ENCODE measurements at places on chromosomes 7 and 10.

- DNase-seq: no peak
Observed at GRCh38 chr10:51010977-51011376, 63.3 kb upstream of the PRKG1 start.

DNA sequence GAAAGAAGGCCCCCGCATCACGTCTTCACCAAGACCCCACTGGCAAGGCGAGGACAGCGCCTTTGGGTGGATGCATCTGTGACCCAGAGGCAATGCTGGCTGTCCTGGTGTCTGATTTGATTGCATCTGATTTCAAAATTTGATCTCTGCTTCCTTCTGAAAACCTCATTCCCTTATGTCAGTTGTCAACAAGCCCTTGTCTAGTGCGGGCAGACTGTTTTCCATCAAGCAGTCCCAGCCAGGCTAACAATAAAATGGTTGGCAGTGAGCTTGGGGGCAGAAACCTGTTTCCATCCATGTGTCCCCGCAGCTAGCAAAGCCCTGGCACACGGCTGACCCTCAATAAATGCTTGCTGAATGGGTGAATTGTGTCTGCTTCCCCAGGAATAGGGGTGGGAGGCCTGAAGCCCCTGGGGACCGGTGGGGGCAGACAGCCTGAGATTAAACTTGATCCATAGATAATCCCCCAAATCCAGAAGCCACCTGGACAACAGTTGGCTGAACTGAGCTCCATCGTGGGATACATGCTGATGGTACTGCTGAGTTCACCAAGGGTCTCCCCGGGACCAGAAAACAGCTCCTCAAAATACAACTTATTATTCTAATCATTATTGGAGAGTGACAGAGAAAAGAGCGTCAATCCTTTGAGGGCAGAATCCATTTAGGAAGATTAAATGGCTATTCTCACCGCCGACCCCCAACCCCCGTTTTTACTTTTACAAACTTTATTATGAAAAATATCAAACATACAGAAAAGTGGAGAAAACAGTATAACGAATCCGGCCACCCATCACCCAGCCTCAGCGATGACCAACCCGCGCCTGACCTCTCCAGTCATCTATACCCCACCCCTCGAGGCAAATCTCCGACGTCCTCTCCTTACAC, 912 bp upstream of the DUSP5 start:
- no peak for DNase-seq

DNA sequence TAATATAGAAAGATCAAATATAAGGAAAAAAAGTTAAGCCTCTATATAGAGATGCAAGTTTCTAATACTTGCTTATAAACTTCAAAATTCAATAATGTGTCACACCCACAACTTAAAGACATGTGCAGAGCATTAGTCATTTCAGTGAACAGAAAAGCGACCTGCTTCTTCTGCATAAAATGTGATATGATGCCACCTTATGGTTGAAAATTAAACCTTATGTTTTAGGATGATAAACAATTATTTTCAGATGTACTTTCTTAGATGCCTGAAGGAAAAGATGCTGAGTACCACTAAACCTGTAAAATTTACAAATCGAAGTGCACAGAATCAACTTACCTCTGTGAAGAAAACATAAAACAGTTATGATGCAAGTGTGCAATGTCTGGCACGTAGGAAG, 96.0 kb downstream of the MTERF1 start:
- DNase-seq: no peak

DNA sequence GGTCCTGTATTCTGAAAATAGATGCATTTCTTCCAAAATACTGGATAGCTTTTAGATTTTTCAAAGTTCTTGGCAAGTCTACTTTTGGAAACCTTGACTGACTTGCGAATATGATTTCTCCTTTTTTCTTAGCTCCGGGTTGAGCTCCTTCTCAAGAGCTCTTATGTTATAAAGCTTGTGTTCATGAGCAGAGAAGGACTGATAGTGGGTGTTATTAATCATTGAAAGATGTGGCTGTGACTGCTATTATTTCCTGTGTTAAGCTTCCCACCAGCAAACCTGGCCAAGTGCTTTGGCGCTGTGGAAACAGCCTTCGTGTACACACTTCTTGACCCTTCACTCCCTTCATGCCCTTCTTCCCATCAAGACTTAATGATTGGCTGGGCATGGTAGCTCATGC, 98.2 kb downstream of the KIAA1217 start:
- no peak for DNase-seq

DNA sequence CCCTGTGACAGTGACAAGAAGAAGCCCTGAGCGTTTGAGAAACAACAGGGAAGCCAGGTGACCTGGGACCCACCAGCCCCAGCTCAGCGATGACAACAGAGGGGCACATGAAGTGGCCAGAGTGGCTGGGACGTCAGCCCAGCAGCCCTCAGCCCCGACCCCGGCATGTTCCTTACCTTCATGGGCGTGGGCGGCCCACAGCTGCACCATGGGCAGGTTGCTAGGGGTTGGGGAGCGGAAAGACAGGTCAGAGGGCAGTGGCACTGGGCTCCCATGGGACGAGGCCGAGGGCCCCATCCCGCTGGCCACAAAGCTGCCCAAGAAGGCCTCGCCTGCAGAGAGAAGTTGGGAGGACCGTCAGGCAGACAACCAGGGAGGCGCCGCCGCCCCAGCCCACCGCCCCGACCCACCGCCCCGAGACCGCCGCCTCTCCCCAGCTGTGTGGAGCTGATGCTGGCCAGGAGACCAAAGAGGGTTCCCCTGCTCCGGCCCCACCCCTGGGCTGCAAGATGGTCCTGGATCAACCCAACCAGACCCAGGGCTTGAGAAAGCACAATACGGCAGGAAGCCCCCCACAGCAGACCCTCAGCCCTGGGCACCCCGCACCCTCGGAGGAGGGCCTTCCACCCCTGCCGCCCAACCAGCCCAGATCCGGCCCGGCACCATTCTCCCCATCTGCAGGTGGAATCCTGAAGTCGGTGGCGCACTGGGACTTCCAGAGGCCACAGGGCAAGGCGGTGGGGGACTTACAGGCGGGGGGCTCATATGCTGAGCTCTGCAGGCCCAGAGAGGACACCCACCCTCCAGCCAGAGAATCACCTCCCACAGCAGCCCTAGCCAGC, 29.1 kb downstream of the TNRC18 start:
- DNase-seq: no peak

DNA sequence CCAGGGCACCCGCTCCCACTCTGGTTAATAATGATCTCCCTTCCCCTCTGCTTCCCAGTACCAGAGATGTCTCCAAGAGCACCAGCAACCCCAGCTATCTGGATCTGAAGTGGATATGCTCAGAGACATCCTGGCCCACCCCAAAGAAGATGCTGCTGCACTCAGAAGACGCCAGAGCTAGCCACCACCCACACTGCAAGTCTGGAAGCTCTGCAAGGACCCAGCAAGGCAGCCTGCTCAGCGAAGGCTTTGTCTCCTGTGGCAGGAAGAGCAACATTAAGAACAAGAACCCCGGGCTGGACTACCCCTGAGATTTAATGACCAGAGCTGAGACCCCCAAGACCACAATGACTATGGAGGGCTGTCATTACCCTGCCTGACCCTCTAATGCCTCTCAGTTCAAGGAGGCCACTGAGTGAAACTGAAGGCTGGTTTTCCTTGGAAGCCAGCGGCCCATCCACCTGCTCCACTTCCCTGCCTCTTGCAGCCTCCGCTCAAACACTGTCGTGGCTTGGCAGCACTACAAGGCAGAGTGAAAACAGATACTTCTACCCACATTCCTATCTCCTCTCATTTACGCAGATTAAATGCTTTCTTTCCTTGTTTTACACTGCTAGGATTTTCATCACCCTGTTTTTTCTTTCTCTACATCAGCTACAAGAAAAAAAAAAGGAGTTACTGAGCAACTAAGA, 202.2 kb downstream of the SNX10 start:
- DNase-seq: no peak

DNA sequence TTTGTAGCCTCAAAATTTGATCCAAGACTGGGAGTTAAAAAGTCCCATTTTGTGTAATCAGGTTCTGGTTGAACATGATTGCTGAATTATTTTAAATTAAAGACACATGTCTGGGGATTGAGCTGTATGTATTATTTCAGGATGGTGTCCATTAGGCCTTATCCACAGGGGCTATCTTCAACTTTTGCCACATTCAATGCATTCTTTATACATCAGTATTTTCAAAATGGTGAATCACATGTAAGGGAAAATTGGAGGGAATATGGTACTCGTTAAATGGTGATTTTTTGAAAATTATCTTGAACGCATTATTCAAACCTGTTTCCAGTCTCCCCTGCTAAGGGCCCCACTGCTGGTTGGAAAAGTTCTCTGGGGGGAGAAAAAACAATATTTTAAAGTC, 367.7 kb upstream of the NPVF start:
- no peak for DNase-seq

GRCh38 chr10:63627396-63627795, 106.2 kb downstream of the REEP3 start:
- no peak for DNase-seq

GRCh38 chr7:70598976-70599375, 533.0 kb upstream of the GALNT17 start:
- DNase-seq: no peak

- DNase-seq: no peak
Observed at GRCh38 chr7:117122536-117122935, 169.2 kb downstream of the ST7 start.

DNA sequence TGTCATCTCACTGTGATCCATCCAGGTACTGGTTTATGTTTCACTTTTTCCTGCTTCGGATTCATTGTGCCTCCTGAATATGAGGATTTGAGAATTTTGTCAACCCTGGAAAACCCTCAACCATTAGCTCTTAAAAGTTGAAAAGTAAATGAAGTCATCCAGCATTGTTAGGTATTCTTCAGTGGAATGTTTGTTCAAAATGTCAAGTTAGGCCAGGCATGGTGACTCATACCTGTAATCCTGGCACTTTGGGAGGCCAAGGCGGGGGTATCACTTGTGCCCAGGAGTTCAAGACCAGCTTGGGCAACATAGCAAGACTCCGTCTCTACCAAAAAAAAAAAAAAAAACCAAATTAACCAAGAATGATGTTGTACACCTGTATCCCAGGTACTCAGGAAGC, 222.1 kb downstream of the NSUN6 start:
- no peak for DNase-seq

DNA sequence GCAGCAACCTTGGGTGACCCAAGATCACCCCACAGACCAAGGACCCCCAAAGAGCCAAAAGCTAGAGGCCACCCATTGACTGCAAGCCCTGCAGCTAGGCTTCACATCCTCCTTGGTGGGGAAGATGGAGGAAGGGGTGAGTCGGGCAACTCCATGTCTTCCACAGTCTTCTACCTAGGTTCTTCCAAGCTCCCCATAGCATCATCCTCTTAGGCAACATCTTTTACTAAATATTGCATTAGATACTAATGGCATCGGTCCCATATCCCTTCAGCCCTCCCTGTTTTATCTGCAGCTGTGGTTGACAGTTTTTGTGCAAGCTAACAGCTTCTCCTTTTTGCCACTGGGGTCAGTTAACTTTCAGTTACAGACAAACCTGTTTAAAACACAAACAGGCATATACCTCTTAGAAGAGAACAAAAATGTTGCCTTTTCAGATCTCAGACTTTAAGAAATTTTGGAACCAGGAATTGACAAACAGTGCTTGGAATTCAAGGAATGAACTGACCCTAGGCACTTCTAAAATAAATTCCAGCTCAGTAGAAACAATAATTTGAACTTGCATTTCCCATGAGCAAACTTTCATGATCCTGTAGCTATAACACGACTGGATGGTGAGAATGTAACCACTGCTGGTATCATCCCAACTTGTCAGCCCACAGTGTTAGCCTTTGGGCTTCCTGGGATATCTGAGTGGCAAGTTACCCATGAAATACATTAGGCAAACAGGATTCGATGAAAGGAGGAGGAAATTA, 33.9 kb upstream of the MSMB start:
- no peak for DNase-seq

- no peak for DNase-seq
Observed at GRCh38 chr7:151451156-151451555, 11.2 kb upstream of the CRYGN start.

DNA sequence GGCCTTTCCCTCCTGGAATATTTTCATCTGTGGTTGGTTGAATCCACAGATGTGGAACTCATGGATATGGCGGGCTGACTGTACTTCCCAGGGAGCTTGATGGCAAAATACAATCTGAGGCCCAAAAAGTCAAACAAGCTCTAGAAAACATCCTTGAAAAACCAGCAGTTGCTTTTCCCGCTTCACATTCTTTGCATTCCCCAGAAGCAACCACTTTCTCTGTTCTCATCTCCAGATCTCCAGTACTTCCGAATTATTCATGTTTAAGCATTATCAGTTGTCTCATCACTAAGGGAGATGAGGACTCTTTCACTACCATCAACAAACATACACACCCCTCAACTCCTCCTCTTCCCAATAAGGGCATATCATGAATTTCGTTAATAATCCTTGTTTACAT, 55.3 kb downstream of the KIF5B start:
- no peak for DNase-seq

DNA sequence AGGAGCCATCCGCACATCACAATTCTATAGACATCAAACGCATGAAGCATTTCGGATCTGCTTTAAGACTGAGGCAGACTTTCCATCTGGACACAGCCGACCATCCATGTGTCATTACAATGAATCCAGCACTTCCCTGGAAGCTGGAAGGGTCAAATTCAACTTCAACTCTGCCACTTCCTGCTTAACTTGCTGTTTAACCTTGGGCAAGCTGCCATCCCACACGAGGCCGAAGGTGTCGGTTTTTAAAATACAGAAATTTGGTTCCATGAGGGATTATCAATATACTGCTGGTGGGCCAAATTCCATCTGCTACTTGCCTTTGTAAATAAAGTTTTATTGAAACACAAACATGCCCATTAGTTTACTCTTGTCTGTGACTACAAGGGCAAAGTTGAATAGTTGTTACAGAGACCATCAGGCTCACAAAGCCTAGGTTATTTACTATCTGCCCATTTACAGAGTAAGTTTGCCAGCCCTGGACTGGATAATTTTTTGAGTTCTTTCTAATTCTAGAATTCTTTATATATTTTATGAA, 134.6 kb downstream of the FAM204A start:
- DNase-seq: no peak

GRCh38 chr7:135160858-135161653, 9.5 kb downstream of the CYREN start:
- DNase-seq: no peak

GRCh38 chr10:16155834-16156233, 281.0 kb upstream of the PTER start:
- DNase-seq: no peak

DNA sequence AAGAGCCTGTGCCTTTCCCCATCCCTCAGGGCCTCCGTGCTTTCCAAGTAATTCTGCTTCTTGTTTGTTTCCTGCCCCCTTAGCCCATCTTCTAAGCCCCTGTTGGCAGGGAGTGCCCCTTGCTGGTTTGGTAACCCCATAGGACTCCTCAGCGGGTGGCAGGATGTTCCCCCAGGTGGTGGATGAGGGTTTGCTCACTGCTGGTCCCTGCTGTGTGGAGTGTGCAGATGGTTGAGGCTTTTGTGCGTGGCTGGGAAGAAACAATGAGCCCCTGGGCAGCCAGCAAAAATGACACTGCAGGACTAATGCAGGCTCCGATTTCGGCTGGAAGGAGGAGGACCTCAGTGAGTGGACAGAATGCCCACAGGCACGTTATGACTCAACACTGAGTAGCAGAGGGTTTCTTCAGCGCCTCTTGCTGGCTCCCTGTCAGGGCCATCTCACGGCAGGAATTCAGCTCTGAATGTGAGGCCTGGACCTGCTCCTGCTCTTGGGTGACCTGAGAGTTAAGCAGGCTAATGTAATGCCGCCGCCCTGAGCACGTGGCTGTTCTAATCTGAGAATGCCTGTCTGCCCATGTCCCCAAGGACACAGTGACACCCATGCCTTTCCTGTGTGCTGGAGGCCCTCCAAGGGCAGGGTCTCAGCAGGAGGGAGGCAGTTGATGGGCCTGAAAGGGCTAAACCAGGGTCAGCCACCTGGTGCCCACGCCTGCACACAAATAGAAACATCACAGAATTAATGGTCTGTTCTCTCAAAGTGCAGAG, 16.6 kb downstream of the BAG3 start:
- DNase-seq: no peak
